MM.1S (cell line): ENCODE measurements at places on chromosomes 2 and 18.

GRCh38 chr2:190413421-190413820 is 5.3 kb downstream of the MFSD6 start:
- no peak for DNase-seq

GRCh38 chr2:120867290-120868241 is 131.9 kb downstream of the GLI2 start:
- DNase-seq: no peak

GRCh38 chr2:214503568-214503967 is 92.7 kb downstream of the VWC2L start:
- no peak for DNase-seq

- DNase-seq: no peak
Observed at GRCh38 chr18:79019881-79020280, 40.3 kb downstream of the SALL3 start.

- no peak for DNase-seq
Observed at GRCh38 chr2:69196327-69197117, 183.5 kb downstream of the ANTXR1 start.

DNA sequence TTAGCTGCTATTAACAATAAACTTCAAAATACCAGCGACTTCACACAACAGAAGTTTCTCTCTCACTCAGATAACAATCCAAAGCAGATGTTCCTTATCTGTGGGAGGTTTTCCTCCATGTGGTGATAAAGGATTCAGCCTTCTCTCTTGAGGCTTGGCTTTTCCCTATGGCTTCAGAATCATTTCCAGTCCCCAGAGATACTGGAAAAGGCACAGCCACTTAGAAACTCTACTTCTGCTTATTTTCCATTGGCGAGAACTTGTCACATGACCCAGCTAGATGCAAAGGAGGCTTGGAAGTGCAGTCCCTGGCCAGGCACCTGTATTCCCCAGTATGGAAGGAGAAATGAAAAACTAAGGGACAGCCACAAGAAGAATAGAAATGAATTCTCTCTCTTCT is 344.8 kb downstream of the MTX2 start:
- DNase-seq: no peak

- no peak for DNase-seq
Observed at GRCh38 chr2:144490017-144490416, 29.9 kb downstream of the ZEB2 start.

DNA sequence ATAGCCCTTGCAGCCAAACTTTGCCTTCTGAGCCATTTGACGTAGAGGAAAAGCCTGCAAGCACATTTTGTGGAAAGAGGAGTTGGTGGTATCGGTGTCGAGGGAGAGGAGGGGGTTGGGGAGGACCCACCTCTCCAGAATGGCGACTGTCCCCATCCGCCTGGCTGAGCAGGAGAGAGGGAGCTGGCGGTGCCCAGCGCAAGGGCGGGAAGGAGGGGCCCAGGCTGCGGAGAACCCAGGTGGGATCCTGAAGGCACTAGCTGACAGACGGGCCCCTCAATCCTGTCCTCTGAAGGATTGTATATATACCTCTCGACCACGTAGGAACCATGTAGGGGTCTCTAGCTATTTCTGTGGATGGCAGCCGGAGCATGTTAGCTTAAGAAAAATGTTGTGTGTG is 200.3 kb downstream of the LOXHD1 start:
- no peak for DNase-seq

- no peak for DNase-seq
Observed at GRCh38 chr18:43590182-43590903, 313.1 kb upstream of the SYT4 start.

DNA sequence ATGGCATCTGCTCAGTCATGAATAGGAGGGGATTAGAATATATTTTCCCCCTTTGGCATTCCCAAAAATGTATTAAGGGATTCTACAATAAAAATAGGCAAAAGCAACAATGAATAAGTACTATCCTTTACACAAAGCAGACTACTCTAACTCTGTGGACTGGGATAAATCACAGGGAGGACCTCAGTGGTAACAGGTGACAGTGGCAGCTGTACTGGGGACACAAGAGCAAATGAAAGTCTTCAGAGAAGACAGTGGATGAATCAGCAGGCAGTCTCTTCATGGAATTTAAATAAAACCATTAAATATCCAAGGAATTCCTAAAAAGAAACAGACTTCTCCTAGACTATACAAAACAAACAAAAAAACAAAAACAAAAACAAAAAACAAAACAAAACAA is 4.8 kb downstream of the CDH7 start:
- DNase-seq: no peak

GRCh38 chr2:35741556-35741955 is 614.0 kb upstream of the CRIM1 start:
- DNase-seq: no peak

DNA sequence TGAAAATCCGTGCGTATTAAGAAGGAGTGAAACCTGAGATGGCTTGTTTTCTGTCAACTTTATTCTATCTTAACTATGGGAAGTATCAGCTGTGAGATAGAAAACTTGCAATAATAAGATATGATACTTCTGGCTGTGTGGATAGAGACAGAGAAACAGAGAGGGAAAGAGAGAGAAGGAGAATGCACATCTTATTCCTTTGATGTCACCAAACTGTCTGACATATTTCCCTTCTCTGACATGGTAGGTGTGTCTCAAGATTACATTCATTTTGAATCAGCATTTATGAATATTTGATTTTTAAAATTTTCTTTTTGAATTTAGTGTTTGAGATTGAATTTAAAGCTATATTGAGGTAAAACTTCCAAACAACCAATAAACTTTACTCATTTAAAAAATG is 69.4 kb downstream of the CDC42EP3 start:
- no peak for DNase-seq

- DNase-seq: no peak
Observed at GRCh38 chr2:58127111-58127510, 80.5 kb downstream of the VRK2 start.

DNA sequence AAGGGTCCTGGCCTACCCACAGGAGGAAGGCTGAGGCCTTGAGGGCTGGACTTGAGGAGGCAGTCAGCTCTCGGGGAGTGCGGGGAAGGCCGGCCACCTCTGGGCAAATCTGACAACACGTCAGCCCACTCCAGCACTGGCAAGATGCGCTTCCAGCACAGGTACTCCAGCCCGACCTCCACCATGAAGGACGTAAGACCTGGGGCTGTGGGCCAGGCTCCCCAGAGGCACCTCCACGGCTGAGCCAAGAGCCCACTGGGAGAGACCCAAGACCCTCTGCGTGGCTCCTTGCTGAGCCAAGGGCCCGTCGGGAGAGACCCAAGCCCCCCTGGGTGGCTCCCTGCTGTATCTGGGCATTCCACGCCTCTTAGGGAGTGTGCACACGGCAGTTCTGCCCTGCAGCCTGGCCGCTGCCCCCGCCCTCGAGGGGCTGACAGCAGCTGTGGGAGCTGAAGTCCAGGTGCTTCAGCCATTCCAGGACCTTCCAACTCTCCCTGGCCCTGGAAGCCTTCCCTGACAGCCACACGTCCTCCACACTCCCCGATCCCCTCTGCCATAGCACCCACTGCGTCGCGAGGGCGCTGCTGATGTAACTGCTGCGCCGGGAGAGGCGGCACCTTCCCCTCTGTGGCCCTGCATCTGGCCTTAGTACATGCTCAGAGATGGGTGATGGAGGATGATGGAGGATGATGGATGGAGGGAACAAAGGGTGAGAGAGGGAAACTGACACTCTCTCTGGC is 50.2 kb downstream of the BIN1 start:
- no peak for DNase-seq

DNA sequence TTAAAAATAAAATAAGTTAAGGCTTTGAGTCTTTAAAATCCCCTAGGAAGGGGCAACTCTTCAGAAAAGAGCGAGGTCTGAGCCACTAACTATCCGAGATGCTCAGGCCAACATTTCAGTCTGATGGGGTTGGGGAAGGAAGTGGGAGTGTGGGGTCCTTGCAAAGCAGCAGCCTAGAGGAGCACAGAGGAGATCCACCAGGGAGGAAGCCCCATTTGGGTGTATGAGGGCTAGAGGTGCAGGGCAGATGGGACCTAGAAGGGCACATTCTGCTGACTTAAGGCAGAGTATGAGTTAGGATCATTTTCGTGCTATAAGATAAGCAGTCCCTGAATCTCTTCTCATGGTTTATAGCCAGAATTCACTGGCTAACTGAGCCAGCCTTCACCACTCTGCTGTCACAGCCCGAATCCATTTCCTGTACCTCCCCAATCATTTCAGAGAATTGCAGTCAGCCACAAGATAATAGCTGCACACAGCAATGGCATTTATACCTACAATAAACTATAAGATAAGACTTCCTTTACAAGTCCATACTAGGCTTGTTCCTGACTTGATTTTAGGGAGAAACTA is 37.0 kb downstream of the MRPL30 start:
- no peak for DNase-seq

GRCh38 chr2:42743659-42743990 is 20.3 kb downstream of the OXER1 start:
- no peak for DNase-seq

GRCh38 chr2:189899101-189899500 is 114.9 kb downstream of the PMS1 start:
- no peak for DNase-seq

GRCh38 chr18:76805221-76805620 is 17.1 kb upstream of the ZNF236 start:
- no peak for DNase-seq

DNA sequence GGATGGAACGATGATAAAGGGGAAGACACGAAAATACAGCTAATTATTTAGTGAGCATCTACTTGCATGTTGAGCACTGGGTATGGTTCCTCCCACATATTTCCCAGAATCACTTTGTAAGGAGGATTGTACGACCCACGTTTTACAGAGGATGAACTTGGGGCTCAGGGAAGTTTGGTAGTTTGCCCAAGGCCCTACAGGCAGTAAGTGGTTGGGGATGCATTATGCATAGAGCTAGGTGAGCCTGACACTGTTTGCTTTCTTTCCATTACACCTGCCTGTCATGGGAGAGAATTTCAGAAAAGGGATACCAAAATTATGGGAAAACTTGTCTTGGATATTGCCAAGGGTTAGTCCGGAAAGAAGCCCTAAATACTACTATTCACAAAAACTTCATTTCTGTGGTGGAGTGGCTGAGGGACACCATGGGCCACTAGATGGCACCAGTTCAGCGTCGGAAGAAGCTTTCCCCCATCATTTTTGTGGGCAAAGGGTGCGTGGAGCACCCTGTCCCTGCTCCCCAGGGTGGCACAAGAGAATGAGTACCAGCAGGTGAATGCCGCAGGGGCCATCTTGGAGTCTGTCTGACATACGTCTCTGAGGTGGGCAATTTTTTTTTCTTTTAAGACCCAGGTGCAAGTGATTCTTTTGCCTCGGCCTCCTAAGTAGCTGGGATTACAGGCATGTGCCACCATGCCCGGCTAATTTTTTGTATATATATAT is 23.5 kb upstream of the C18orf32 start:
- DNase-seq: peak; percentile 64

- no peak for DNase-seq
Observed at GRCh38 chr2:235483313-235483712, 10.5 kb upstream of the AGAP1 start.

DNA sequence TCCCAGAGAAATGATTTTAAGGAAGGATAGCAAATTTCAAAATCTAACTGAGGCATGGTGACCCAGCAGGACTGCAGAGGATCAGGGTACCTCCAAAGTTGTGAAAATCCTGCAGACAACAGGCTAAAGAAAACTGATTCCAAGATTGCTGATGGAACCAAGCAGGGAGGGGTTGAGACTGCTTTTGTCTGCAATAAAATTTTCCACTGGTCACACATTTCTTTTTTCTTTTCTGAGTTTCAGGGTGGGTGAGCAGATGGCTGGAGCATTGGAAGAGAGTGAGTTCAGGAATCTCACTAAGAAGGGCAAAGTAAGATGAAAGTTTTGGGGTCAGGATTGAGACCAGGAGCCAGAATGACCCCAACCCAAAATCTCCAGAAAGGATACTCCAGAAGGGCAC is 321.0 kb downstream of the TNS1 start:
- DNase-seq: no peak

GRCh38 chr2:216695401-216695821 is at the start of gene IGFBP5:
IGFBP5 (minus strand) TSS chr2:216695549; CDS start chr2:216694775, 774 bp downstream.
- no peak for DNase-seq

GRCh38 chr2:50102383-50102782 is 929.5 kb downstream of the NRXN1 start:
- DNase-seq: no peak

DNA sequence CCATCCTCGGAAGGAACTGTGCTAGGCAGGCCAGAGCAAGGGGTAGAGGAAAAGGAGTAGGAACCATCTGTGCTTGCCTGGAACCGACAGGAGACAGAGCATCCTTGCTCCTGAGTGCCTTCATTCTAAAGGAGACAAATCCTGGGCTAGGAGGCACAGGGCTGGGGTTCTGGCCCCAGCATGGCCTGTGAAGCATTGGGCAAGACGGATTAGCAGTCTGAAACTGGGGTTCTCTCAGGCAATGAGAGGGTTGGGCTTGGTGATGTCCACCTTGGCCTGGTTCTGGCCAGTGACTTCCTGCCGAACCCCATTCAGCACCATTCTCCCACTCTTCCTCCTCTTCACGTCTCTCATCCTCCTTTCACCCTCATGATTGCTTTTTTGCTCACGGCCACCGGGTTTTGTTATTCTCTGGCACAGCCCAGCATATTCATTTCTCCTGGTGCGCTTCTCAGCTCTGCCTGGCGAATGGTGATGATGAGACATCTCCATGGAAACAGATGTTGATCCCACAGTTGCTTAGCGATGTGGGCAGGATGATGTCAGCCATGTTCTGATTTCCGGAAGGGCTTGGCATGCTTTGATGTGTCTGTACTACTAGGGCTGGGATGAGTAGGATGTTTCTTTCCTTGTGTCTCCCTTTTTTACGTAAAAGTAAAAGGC is 127.7 kb downstream of the CAPN13 start:
- DNase-seq: no peak

GRCh38 chr18:25915907-25916306 is 174.5 kb downstream of the SS18 start:
- no peak for DNase-seq

DNA sequence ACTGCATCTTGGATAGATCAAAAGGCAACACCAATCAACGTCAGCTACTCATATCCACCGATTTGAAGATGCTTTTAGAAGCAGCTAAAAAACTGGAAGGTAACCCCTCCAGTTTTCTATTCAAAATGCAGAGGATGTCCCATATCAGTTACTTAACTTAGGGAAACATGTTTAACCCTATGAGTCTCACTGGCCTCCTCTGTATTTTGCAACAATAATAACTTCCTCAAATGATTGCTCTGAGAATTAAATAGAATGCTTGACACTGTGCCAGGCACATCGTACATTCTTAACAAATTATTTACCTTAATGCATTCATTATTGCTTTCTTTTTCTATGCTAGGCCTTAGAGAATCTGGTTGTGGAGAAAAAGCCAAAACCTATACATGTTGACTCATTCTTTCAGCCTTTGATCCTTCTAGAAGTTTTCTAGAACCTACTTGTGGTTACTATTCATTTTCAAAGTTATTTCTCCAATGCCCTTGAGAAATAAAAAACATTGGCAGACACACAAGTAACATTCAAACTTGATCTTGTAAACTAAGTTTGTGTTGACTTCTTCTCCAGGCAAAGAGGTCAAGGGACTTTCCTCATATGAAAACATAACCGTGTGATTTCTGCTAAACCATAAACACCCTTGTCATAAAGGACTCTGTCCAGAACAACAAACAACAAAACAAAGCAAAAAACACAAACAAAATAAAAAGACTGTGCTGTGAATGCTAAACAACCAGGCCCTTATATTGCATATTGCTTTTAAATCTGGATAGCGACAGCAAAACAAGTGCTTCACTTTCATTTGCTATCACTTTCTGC is 4.6 kb downstream of the DOCK10 start:
- DNase-seq: no peak

- DNase-seq: no peak
Observed at GRCh38 chr2:26534865-26535662, 57.1 kb upstream of the OTOF start.

- no peak for DNase-seq
Observed at GRCh38 chr2:85243101-85244072, 84.4 kb downstream of the TGOLN2 start.
